Left lung (tissue), 14 donors: ENCODE measurements at places on chromosomes 12 and 14. TPM values are rescaled to one million over a fixed set of nuclear protein-coding genes. Genes with fewer than 3 reads are reported as not detected.

DNA sequence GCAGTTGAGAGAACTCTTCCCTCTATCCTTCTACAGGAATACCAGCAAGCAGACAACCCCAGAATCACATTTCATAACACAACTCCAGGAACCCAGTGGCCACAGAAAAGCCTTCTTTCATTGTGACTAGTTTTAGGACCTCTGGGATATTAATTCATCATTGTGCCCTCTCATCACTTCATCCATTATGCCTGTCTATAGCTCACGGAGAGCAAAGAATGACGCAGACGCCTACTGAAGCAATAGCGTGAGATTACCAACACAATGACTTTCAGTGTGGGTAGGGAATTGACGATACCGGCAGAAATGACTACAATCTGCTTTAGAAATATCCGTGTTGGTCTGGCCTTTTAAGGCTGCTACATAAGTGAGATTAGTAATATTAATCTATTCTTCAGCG lies 158.1 kb upstream of the FOXG1 start:
- DNase-seq = no peak

DNA sequence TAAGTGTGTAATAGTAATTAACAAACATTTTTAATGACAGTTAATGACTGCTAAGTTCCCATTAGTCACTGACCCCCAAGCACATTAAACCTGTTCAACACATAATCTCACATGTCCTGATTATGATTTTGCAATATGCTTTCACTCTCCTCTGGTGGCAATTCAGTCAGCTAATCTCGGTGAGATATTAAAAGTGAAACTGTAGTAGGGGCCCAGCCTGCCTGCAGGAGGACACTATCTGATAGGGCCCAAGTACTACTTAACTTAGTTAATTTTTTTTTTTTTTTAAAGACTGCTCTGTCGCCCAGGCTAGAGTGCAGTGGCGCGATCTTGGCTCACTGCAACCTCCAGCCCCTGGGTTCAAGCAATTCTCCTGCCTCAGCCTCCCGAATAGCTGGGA lies 48.8 kb downstream of the CIT start:
- DNase-seq = no peak

- DNase-seq = no peak
These were observed 29.0 kb upstream of the MAX start for GRCh38 chr14:65131301-65131701.

GRCh38 chr12:90048918-90049317 lies 340.3 kb upstream of the ATP2B1 start:
- no peak for DNase-seq

- DNase-seq = no peak
These were observed 251.6 kb downstream of the PHLDA1 start for GRCh38 chr12:75779891-75780496.

GRCh38 chr14:41167040-41167439 lies 439.6 kb upstream of the LRFN5 start:
- no peak for DNase-seq

The SPTB gene
- polyA plus RNA-seq = 4.7 TPM

The SYT1 gene
- polyA plus RNA-seq = 6.9 TPM

The NFATC4 gene
- polyA plus RNA-seq = 75.3 TPM
